ENCODE measurements at places on chromosomes 2 and 18. TPM values are rescaled to one million over a fixed set of nuclear protein-coding genes. Genes with fewer than 3 reads are reported as not detected.

The LYG2 gene
- polyA plus RNA-seq: not detected

DNA sequence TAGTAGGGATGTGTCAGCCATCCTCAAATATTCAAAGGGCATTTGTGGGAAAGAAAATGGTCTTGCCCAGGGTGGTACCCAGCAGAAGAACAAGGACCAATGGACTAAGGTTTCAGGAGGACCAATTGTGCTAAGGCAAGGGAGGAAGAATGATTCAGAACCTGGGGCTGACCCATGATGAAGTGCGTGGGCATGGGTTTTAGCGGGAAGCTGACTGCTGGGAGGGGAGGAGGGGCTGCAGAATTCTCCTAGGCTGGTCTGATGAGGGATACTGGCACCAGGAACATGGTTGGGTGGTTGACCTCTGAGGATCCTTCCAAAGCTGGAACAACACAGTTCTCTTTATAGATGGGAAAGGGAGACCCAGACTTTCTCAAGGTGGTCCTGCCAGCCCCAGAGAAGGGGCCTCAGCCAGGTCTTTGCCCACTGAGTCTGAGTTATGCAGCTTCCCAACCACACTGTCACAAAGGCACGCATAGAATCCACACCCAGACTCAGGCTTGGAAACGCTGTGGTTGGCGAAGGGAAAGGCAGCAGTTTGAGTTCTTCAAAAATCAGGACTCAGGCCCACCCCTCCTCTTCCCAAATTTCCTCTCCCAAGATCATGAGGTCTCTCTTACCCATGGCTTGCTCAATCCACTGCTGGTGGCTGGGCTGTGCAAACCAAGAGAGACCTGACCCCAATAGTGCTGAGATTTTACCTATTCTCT, 37.3 kb downstream of the MARCO start:
- no peaks in the 10 kb centered on the region for H3K27me3 ChIP-seq
- H3K36me3 ChIP-seq: no peaks in the 10 kb centered on the region
- no peaks in the 10 kb centered on the region for H3K4me1 ChIP-seq
- H3K4me3 ChIP-seq: no peak overlapping the region
- no peak for DNase-seq

GRCh38 chr18:72089432-72089831, 454.7 kb downstream of the CBLN2 start:
- H3K4me3 ChIP-seq: no peak overlapping the region
- H3K27ac ChIP-seq: no peak overlapping the region
- no peak for DNase-seq
- no peaks in the 10 kb centered on the region for H3K36me3 ChIP-seq

DNA sequence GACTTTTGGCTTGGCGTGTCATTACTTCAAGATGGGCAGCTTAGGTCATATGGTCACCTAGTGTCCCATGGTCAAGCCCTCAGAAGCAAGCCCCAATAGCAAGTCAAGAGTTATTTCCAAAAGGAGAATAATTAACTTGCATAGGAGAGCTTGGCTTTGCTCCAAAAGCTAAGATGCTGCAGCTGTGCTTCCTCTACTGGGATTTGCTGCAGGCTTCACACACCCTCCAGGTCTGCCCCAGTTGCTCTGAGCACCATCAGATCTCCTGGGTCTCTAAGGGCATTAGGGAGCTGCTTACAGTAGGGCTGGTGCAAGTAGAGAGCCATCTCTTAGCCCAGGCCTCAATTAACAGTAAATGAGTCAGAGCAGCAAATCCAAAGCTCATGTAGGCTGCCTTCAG, 46.6 kb downstream of the THUMPD2 start:
- H3K27me3 ChIP-seq: peaks cover 1% of the 10 kb centered on the region
- DNase-seq: no peak
- H3K36me3 ChIP-seq: peaks cover 9% of the 10 kb centered on the region

DNA sequence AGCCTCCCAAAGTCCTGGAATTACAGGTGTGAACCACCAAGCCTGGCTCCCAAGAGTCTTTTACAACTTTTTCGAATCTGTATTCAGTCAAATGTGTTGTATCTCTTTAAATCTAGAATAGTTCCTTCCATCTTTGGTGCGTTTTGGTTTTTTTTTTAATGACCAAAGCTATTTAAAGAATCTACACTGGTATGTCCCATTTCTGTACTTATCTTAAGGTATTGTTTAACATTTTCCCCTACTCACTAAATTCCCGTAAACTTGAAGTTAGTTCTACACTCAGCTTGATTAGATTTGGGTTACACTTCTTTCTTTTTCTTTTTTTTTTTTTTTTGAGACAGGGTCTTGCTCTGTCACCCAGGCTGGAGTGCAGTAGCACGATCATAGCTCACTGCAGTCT, 63.8 kb downstream of the TMEM237 start:
- no peaks in the 10 kb centered on the region for H3K27me3 ChIP-seq
- H3K4me3 ChIP-seq: no peak overlapping the region
- no peaks in the 10 kb centered on the region for H3K4me1 ChIP-seq
- no peak overlapping the region for H3K27ac ChIP-seq

GRCh38 chr2:39338502-39338901, 94.7 kb upstream of the CDKL4 start:
- H3K4me3 ChIP-seq: no peak overlapping the region
- no peaks in the 10 kb centered on the region for H3K4me1 ChIP-seq
- H3K27ac ChIP-seq: no peak overlapping the region
- DNase-seq: no peak
- H3K27me3 ChIP-seq: no peaks in the 10 kb centered on the region

GRCh38 chr18:23872701-23873550, 141.6 kb upstream of the TTC39C start:
- H3K4me3 ChIP-seq: no peak overlapping the region
- no peaks in the 10 kb centered on the region for H3K4me1 ChIP-seq
- no peak overlapping the region for H3K27ac ChIP-seq
- H3K27me3 ChIP-seq: no peaks in the 10 kb centered on the region
- no peaks in the 10 kb centered on the region for H3K36me3 ChIP-seq
- no peak for DNase-seq
